Osteocyte (in vitro differentiated cells): ENCODE measurements at places on chromosomes 7 and 10. TPM values are rescaled to one million over a fixed set of nuclear protein-coding genes. Genes with fewer than 3 reads are reported as not detected.

DNA sequence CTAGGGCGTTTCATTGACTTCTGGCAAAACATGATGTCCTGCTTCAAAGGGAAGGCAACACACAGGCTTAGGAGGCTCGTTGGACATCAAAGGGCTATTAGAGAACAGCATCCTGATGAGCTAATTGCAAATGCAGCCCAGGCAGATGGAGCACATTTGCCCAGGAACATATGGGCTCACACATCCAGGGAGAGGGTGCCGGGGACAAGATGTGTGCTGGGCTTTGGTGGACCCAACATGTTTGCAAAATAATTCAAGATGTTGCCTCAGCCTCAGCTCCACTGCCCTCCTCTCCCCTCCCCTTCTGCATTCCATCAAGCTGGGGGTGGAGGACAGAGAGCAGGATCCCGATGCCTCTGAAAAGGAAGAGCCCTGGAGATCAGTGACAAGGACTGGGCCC, 217.1 kb upstream of the ZMIZ1 start:
- H3K4me3 ChIP-seq: no peak overlapping the region
- no peaks in the 10 kb centered on the region for H3K36me3 ChIP-seq
- H3K4me1 ChIP-seq: no peaks in the 10 kb centered on the region

- no peak for DNase-seq
- no peak overlapping the region for H3K27ac ChIP-seq
- H3K4me1 ChIP-seq: no peaks in the 10 kb centered on the region
- H3K36me3 ChIP-seq: no peaks in the 10 kb centered on the region
- H3K4me3 ChIP-seq: no peak overlapping the region
Observed at GRCh38 chr10:122662231-122662630, 37.4 kb downstream of the C10orf120 start.

- no peak overlapping the region for H3K27ac ChIP-seq
- no peaks in the 10 kb centered on the region for H3K4me1 ChIP-seq
- H3K4me3 ChIP-seq: no peak overlapping the region
- no peak for DNase-seq
Observed at GRCh38 chr7:157862731-157863130, 525.9 kb downstream of the DNAJB6 start.

- H3K36me3 ChIP-seq: no peaks in the 10 kb centered on the region
- no peak for DNase-seq
Observed at GRCh38 chr7:46672861-46673260, 751.8 kb upstream of the IGFBP3 start.

- peaks cover 3% of the 10 kb centered on the region for H3K36me3 ChIP-seq
- H3K27ac ChIP-seq: no peak overlapping the region
- no peak overlapping the region for H3K4me3 ChIP-seq
- no peak for DNase-seq
- H3K27me3 ChIP-seq: no peaks in the 10 kb centered on the region
- peaks cover 9% of the 10 kb centered on the region for H3K4me1 ChIP-seq
Observed at GRCh38 chr10:12806228-12807095, 195.1 kb downstream of the CCDC3 start.

The SSC4D gene
- 0.31 and 0.89 TPM in 2 replicates for total RNA-seq

The FGL2 gene
- 0.08 and 0.16 TPM in 2 replicates for total RNA-seq
